ENCODE measurements at places on chromosomes 13 and 19.

- no peak for DNase-seq
Observed at GRCh38 chr19:29875931-29876330, 64.1 kb downstream of the CCNE1 start.

DNA sequence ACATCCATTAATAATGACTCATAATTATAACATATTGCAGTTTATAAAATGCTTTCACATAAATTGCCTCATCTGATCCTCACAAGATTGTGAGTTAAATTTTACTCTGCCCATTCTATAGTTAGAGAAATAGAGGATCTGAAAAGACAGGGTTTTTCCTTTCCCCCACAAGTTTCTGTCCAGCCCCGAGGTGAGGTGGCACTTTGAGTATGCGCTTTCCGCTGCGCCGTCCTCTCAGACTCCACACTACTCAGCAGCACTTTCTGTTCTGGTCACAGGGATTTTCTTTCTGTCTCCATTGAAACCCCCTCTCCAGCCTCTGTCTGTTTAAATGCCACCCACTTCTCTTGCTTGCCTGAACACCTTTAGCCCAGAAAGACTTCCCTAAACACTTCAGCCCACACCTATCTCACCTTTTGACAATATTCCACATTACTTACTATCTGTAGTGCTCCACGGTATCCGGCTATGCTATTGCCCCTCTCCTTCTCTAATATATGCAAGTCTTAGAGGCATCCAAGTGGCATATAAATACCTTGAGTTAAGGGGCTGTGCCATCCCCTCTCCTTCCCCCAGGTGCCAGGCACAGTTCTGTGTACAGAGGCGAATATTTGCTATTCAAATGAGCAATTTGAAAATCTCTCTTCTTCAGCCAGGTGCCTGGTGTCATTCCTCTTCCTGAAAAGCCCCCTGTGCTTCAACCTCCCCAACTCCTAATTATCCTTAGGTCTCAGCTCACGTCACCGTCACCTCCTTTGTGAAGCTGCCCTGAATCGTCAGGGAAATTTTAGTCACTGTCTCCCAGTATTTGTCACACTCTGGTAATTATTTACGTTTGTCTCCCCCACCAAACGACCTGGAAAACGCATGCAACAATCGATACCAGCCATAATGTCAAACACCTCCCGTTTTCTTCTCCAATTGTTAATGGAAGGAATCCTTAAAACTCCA, 268.7 kb downstream of the NHLRC3 start:
- DNase-seq: no peak

DNA sequence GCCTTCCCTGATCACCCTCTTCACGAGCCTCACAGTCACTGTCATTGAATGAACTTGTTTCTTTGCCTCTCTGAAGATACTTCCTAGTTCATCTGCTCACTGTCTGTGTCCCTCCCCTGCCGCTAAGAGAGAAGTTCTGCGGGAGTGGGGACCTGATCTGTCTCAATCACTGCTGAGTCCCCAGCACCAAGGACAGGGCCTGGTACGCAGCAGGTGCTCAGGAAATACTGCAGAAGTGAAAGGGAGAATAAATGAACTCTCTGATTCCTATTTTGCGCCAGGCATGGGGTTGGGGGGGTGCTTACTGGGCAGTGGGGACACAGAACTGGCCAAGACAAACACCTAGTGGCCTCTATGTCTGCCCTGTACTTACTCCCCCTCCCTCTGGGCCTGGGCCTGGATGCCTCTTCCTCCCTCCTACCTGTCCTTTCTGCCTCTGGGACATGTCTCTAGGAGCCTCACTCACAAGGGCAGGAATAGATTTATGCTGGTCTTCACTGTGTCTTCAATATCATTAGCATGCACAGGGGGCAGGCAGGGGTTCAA, 17.5 kb downstream of the FCGBP start:
- no peak for DNase-seq

DNA sequence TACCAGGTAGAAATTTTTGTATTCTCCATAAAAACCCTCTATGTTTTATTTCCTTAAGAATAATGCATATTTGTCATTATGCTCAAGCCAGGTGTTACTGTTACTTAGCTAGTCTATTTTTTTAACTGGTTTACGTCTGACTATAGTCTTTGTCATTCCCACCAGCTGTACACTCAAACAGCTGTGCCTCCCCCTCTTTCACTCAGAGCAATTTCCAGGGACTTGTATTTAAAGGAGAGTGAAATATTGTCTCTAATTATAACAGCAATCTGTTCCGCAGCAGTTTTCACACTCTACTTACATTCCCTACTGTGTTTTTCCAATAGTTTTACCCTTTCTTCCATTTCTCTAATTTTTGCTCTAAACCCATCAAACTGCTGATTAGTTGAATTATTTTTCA, 813.6 kb upstream of the MIR17HG start:
- no peak for DNase-seq

GRCh38 chr13:28743499-28744083, 24.8 kb upstream of the SLC46A3 start:
- DNase-seq: no peak

- DNase-seq: no peak
Observed at GRCh38 chr19:960020-960419, 24.1 kb upstream of the WDR18 start.

GRCh38 chr13:111076155-111077013, 38.7 kb upstream of the ARHGEF7 start:
- DNase-seq: no peak

GRCh38 chr19:4525563-4526002, 7.3 kb upstream of the PLIN4 start:
- DNase-seq: no peak

- no peak for DNase-seq
Observed at GRCh38 chr19:33273065-33273736, 29.1 kb downstream of the CEBPA start.

- DNase-seq: no peak
Observed at GRCh38 chr19:29515233-29515619, 10.6 kb upstream of the VSTM2B start.

- no peak for DNase-seq
Observed at GRCh38 chr13:114081761-114082681, 50.4 kb downstream of the RASA3 start.

- peak; percentile 44 for DNase-seq
Observed at GRCh38 chr19:11496391-11497163, 9.1 kb downstream of the ZNF653 start.

GRCh38 chr13:80006940-80007339, 334.0 kb downstream of the SPRY2 start:
- DNase-seq: no peak

GRCh38 chr13:76226941-76227340, 590.8 kb downstream of the LMO7 start:
- no peak for DNase-seq

- no peak for DNase-seq
Observed at GRCh38 chr13:39915418-39915817, 260.0 kb downstream of the COG6 start.

DNA sequence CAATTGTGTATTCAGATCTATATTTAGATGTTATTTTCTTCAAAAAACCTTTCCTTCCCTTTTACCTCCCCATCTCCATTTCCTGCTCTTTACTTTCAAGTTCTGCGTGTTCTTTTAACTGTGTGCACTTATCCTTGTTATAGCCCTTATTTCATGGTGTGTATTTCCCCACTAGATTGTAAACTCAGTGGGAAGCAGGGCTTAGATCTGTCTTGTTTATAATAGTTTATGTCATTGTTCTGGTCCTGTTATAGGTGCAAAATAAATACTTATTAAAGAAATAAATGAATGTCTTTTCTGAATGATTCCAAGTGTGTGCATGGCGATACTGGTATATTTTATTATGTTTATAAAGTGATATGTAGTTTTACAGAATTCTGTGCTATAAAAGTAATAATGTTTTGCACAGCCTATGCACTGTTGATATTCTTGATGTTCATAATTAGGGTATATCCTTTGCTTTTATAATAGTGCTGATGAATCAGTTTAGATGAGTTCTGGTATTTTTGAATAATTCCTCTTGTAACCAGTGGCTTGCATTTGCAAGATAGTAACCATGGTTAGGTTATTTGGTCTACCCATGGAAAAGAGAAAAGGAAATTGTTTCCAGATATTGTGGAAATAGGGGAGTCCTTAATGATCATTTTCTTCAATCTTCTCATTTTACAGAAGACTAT, 12.1 kb downstream of the NDFIP2 start:
- DNase-seq: no peak

- no peak for DNase-seq
Observed at GRCh38 chr13:39855236-39855635, 199.8 kb downstream of the COG6 start.

- DNase-seq: no peak
Observed at GRCh38 chr13:27171244-27171826, at the start of gene USP12. TSS of gene USP12 (minus strand) at chr13:27171811. CDS start at chr13:27171639, 172 bp downstream.

DNA sequence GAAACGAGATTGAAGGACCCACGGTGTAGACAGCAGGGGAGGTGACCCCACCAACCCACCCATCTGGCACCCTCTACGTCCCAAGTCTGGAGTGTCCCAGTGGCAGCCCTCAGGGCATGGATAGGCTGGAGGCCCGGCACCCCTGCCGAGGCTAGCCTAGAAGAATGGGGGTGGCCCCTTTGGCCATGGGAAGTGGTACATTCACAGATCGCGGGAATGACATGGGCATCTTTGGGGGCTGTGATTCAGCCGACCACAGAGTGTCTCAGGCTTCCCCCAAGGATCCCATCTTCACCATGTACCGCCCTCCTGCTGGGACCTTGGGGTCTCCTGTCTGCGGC, 11.3 kb upstream of the MKNK2 start:
- no peak for DNase-seq

DNA sequence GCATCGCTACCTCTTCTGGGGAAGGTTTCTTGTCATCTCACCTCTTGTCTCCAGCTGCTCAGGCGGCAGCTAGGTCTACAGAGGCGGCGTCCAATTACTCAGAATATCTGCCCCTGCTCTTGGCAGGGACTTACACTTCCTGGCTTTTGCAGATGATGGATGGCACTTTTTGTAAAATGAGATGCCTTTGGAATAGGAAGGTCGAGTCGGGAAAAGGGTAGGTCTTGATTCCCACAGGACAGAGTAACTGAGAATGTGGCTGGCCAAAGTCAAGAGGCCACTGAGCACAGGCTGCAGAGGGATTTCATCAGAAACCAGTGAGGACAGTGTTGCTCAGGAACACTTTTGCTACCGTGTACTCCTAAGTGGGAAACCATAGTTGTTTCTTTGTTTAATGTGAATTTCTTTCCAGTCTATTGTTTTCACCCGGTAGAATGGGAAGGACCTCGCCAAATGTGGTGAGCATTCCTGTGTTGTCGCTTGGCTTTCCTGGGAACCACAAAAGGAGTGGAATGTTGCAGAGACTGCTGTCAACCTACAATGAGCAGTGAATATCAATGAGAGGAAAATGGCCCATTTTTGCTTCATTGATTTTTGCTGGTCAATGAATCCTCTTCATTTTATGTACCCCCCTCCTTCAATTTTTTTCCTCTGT, 383.7 kb downstream of the HS6ST3 start:
- DNase-seq: no peak

DNA sequence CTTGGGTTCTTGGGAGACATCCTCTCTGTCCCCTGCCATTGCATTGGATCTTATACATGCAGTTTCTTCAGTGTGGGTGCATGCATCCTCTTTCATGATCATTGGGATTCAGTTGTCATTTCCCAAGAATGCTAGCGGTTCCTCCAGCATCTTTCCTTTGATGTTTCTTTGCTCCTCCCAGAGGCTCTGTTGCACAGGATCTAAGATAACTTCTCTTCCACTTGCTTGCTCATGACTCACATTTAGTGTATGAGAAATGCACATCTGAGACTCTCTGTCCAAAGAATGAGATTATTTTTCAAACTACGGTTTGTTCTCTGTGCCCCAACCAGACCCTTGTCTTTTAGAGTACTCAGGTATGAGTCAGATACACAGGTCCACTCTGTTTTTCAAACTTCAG, 197.1 kb downstream of the NDFIP2 start:
- no peak for DNase-seq

- no peak for DNase-seq
Observed at GRCh38 chr13:89660752-89661151, 1686.7 kb upstream of the MIR17HG start.

DNA sequence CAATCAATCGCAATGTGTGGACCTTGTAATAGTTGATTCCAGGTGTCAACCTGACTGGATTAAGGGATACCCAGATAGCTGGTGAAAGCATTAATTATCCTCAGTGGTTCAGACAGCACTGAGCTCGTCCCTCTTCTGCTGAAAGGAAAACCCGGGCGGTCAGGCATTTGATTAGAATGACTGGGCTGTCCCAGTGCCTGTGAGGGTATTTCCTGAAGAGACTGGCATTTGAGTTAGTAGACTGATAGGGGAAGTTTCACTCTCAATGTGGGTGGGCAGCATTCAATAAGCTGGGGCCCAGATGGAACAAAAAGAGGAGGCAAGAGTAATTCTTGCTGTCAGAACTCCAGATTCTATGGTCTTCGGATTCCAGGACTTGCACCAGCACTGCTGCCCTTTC, 31.9 kb downstream of the KPNA3 start:
- no peak for DNase-seq

DNA sequence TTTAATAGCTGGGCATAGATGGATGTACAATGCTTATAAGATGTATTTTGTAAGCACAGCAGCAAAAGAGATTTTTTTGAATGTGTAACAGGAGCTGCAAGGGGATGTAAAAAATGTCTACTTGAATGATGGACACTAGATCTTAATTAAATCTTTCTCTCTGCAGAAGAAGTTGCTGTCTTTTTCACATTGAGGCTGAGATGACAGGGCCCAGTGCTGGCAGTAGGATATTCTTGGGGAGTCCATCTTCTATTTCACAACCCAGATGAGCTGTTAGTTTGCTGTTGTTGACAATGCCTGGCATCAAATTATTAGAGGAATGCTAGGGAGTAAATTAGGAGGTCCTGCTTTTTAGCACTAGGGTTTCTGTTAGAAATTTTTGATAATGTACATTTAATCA, 698.7 kb downstream of the SLITRK5 start:
- DNase-seq: no peak

DNA sequence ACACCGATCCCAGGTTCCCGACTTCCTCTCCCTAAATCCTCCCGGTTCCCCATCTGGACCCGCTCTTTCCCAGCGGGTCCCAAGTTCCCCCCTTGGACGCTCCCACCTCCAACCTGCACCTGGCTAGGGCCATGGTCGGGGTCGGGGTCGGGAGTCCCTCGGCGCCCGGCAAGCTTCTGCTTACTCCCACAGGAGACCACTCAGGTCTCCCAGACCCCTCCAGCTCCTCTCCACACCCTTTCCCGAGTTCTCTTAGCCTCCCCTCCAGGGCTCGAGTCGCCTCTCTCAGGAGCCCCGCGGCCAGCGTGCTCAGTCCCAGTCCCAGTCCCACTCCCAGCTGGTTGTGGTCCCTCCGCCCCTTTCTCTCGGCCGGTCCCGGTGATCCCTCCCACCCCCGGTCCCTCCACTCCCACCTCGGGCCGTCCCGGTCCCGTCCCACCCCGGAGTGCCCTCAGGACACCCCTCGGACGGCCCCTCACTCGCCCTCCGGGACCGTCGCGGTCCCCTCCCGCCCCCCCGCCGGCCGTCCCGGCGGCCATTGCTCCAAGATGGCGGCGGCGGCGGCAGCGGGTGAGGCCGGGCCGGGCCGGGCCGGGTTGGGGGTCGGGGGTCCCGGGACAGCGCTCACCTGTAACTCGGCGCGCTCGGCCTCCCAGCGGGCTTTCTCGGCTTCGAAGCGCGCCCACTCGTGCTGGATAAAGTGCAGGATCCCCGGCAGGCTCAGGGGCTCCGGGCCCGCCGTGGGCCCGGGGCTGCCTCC, at the start of gene FKRP:
FKRP (plus strand) TSS at position 537 of the 760 bp plus-strand sequence. CDS start 9,394 bp downstream, outside the sequence.
- DNase-seq: peak; percentile 50

GRCh38 chr19:47660435-47660832, 51.5 kb downstream of the BICRA start:
- no peak for DNase-seq

- DNase-seq: no peak
Observed at GRCh38 chr13:21053231-21053630, 8.2 kb downstream of the LATS2 start.

Measured in natural killer cell (primary cell).